ENCODE measurements at places on chromosomes 5 and 9.

GRCh38 chr5:136058039-136058971, 29.5 kb downstream of the TGFBI start:
- DNase-seq: no peak

- DNase-seq: no peak
Observed at GRCh38 chr9:131310833-131311554, 21.5 kb downstream of the PLPP7 start.

- DNase-seq: no peak
Observed at GRCh38 chr9:100307080-100307479, 45.7 kb downstream of the TEX10 start.

- peak; percentile 65 for DNase-seq
Observed at GRCh38 chr5:36389245-36389644, 87.5 kb upstream of the RANBP3L start.

GRCh38 chr9:92482329-92482728, at the start of gene ASPN:
TSS of gene ASPN (minus strand) at chr9:92482506.
- DNase-seq: no peak

DNA sequence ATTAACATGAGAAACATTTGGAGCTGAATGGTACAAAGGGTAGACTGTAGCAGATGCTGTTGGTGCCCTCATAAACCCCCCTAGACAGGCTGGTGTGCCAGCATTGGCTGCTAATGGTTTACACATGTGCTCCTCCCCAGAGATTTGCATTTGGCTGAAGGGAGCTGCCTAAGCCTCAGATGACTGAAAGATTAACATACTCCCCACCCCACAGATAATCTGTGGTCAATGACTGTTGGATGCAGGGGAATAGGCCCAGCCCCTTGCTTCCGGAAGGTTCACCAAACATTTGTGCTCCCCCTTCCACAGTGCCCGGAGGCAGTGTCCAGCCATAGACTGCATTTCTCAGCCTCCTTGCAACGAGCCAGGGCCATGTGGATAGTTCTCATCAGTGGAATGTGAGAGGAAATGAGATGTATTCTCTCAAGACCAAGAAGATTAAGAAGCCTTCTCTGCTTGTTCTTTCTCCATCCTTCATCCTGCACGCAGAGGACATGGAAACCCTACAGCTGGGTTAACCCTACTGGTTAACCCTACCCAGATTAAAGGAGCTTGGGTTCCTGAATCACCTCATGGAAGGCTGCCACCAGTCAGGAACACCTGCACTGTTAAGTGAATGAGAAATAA, 79.6 kb downstream of the PHAX start:
- no peak for DNase-seq

GRCh38 chr5:16809395-16810207, 126.5 kb downstream of the MYO10 start:
- DNase-seq: no peak

DNA sequence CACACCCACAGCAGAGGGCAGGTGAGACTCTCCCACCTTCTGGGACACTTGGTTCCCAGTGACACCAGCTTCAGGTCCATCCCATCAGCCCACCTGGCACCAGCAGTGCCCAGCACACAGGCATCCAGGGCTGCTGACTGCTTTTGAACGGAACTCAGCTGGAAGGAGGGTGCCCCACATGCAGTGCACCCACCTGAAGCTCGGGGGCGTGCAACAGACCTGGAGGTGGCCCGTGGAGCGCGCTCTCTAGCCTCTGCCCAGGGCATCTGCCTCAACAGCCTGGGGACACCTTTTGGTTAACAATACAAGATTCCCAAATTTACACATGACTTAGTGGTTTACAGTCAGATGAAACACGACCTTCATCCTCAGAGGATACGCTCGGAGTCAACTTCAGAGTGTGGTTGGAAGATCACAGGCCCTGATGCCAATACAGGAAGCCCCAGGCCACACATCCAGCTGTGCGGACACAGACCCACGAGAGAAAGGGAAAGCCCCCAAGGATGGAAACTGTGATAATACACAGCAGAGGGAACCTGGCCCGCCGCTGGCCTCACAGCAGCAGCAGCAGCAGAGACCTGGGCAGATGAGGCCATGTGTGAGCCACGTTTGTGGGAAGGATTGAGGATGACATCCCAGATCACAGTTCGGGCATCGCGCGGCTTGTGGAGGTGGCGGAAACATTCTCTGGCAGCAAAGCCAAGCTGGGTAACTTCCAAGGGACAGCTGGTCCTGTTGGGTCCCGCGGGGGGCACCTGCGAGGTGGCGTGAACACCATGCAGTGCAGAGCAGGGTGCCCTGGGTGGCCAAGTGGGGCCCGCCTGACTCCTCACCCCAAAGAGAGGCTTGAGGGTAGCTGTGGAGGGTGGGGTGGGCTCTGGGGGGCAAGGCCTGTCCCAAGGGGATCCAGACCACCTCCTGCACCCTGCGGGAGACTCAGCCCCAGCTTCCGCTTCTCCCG, 64.0 kb downstream of the SECISBP2 start:
- DNase-seq: no peak

- DNase-seq: no peak
Observed at GRCh38 chr5:181120306-181120705, 10.7 kb downstream of the OR2V1 start.

DNA sequence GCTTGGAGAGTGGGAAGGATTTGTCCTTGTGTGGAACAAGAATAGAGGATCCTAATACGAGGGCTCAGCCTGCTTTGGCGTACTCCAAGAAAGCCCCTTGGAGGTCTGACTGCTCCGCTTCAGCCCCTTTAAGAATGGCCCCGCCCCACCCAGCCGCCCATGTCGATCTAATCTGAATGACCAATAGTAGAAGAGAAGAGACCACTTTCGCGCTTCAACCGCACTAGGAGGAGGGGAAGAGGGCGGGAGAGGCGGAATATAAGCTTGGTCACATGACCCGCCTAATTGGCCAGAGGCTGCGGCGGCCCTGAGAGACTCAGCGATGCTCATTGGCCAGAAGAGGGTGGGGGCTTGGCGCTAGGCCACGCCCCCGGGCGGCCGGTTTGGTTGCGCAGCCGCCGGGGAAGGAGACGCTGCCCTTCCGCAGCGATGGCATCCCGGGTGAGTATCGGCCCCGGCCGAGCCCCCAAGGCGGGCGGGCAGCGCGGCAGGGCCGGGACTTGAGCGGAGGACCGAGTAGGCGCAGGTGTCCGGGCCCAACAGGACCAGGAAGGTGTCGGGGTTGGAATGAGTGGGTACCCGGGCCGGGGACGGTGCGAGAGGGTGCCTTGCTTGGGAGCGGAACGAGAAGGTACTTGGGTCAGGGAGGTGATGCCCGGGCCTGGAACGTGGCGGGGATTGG, at the start of gene MIGA2:
MIGA2 (plus strand) TSS at position 386 of the 682 bp plus-strand sequence. CDS start 3,969 bp downstream, outside the sequence.
- DNase-seq: peak; percentile 95

All from HL-60 (cell line).